Activated T-cell treated with anti-CD3 and anti-CD28 coated beads for 1 hour (primary cell): ENCODE measurements at places on chromosomes 4 and X.

- DNase-seq, result no peak
Observed at GRCh38 chr4:84958434-84958833, 8.1 kb downstream of the WDFY3 start.

GRCh38 chr4:155877971-155878370 is 11.9 kb upstream of the ASIC5 start:
- DNase-seq, result no peak

DNA sequence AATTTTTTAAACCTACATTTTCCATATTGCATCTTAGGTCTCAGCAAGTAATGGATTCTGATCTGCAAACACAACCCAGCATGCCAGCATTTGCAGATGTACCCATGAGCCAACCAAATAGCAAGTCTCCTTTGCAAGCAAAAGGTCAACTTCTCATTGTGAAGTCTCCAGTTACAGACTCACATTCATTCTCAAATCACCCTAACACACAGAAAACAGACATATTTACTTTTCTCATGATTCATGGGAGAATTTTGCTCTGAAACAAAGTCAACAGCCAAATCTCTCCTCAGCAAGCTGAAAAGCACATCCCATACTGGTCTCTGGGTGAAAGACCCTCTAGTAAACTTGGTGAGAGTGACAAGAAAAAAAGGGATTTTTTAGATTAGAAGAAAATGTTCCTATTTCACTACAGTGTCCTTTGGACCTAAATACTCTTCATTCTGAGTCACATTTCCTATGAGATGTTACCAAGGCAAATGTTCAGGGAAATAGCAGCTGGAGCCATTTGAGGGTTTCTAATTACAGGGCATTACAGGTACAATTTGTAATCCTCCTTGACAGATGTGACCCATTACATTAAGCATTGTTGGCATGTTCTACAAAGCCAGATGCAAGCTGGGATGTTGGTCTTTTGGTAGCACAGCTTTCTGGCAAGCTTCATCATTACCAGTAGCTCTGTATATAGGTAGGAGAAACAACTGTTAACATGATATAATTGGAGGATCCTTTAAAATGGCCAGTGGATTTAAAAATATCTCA is 383.3 kb downstream of the SMARCA1 start:
- no peak for DNase-seq

GRCh38 chr4:2792711-2793585 is at the start of gene SH3BP2:
Gene SH3BP2 (plus strand): TSS chr4:2793085. CDS start chr4:2820618, 27,533 bp downstream.
- DNase-seq, result no peak

DNA sequence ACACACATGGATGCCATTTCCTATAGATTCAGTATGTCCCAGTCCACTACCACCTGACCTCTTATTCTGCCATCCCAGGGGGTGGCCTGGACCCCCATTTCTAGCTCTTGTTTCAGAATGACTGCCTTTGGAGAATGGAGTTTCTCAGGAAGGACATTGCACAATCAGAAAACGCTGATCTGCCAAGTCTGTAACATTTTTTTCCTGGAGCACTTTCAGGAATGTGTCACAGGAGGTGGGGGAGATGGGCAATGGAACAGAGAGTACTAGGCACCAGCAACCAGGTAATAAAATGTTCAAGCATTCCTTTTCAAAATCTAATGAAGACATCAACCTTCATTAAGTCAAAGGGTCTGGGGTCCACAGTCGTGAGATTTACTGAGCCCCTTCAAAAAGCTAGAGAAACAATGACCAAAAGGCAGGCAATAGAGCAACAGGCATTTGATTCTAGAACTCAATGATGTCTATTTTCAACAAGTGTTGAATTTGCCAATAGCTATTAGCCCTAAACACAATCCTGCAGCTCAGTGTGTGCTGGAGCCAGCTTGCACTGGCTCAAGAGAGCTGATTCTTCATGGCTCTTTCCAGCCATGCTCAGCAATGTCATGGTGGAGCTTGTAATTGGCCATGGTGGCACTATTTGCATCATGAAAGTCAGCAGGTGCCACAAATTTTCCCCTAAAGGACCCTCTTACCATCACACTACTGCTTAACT is 87.1 kb downstream of the KDR start:
- no peak for DNase-seq
